ENCODE measurements at places on chromosomes 2 and 18. TPM values are rescaled to one million over a fixed set of nuclear protein-coding genes. Genes with fewer than 3 reads are reported as not detected.
A peak's percentile ranks its signal among the peaks of the same experiment; 100 is the strongest.

DNA sequence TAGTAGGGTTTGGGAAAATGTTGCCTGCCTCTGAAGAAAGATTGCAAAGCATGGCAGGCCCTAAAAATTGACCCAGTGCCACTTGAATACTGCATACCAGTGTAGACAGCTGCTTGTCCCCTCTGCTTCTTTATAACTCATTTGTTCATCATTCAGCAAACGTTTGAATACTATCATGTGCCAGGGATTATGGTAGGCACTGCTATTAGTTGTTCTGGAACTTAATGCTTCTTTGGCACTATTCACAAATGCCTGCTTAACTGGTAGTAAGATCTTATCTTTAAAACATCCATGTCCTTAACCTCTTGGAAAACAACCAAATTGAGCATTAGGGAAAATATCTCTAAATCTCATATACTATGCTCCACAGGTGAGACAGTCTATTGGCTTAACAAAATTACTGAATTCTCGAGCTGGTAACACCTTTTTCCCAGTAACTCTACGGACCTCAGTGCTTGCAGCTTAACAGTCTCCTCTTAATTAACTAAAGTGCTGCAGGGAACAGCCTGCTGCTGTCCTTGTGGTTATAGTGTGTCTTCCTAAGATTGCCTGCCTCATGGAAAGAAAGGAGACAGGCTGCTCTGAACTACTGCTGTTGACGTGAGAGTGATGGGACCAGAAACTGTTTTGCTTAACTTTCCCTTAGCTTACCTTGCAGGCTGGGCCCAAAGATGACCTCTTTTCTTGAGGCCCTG, 93.2 kb downstream of the MIB1 start:
- no peak for DNase-seq

The LOXHD1 gene
- total RNA-seq: not detected

The IL1R2 gene
- total RNA-seq: 0.26 TPM

- peak; percentile 38 for DNase-seq
Measured at GRCh38 chr2:176534798-176535466, 265.7 kb downstream of the MTX2 start.

The MROH2A gene
- not detected for total RNA-seq

The POTEC gene
- total RNA-seq: not detected

GRCh38 chr2:131492418-131493198, 411 bp upstream of the MZT2A start:
- DNase-seq: peak; percentile 87

The CCBE1 gene
- total RNA-seq: 54.9 TPM

- DNase-seq: no peak
Measured at GRCh38 chr2:143842836-143843235, 677.1 kb downstream of the ZEB2 start.

DNA sequence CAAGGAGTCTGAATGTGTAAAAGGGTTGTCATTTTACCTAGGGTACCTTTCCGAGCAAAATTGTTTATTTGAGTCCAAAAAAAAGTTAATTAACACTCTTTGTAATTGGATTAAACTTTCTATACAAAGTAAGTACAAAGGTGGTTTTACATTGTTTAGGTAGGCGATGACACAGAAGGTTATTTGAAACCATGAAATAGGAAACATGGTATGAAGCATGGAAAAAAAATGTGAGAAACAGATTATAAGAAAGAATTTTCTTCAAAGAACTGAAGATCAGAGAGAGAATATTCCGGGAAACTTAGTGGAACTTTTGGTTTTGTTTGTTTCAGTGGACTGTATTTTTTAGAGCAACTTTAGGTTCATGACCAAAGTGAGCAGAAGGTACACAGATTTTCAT, 32.7 kb downstream of the CARF start:
- no peak for DNase-seq

GRCh38 chr2:127759931-127760330, 51.0 kb downstream of the WDR33 start:
- DNase-seq: no peak

The SGPP2 gene
- not detected for total RNA-seq

The GBX2 gene
- total RNA-seq: 0.40 TPM

The FAM161A gene
- total RNA-seq: 2.3 TPM

DNA sequence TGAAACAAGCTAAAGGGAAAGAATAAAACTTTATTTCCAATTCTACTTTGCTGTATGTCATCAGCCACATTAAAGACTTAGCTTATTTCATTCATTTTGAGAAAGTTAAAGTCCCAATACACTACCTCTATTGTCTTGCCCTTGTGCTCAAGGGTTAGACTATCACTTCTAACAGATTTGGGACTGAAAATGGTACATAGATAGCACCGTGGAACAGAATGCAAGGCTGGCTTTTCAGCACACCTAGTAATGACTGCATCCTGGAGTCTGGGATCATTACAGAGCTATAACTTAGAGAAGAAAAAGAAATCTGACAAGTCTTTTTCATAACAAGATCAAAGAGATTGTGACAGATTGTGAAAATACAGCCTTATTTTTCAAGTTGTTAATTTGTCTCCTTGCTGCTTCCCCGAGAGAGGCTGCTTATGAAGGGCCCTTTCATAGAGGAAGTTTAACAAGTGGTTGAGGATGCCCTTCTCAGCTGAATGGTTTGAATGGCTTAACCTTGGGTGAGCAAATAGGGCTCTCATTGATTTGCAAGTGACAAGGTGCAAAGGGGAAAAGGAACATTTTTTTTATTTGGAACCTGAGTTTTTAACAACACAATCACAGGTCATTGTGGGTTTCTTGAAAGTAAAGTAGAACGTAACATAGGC, 371.8 kb downstream of the EPHA4 start:
- no peak for DNase-seq

GRCh38 chr2:151928380-151928779, 100.2 kb upstream of the ARL5A start:
- no peak for DNase-seq

The EPHA4 gene
- total RNA-seq: 17.4 TPM

The MERTK gene
- total RNA-seq: 0.46 TPM

DNA sequence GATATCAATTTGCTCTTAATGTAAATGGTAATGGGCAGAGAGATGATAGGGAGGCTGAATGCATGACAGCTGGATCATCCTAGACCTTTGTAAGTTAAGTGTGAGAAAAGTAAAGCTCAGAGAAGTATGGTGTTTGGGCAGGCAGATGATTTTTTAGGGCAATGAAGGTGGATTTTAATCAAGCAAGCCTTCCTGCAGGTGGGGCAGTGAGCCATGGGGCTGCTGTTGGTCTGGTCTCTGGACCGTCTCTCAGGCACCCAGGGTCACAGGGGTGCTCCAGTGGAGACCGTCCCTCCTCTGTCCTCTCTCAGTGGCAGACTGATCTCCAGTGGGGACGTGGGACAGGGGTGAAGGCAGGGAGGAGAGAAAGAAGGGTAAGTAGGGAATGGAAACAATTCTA, 69.8 kb upstream of the STK17B start:
- DNase-seq: no peak

- peak; percentile 70 for DNase-seq
Measured at GRCh38 chr18:623761-624620, 27.2 kb downstream of the CLUL1 start.

- DNase-seq: no peak
Measured at GRCh38 chr2:174431902-174432301, 36.4 kb downstream of the SCRN3 start.

The IL36RN gene
- total RNA-seq: not detected
